ENCODE measurements at places on chromosomes 4 and X. TPM values are rescaled to one million over a fixed set of nuclear protein-coding genes. Genes with fewer than 3 reads are reported as not detected.
A peak's percentile ranks its signal among the peaks of the same experiment; 100 is the strongest.

DNA sequence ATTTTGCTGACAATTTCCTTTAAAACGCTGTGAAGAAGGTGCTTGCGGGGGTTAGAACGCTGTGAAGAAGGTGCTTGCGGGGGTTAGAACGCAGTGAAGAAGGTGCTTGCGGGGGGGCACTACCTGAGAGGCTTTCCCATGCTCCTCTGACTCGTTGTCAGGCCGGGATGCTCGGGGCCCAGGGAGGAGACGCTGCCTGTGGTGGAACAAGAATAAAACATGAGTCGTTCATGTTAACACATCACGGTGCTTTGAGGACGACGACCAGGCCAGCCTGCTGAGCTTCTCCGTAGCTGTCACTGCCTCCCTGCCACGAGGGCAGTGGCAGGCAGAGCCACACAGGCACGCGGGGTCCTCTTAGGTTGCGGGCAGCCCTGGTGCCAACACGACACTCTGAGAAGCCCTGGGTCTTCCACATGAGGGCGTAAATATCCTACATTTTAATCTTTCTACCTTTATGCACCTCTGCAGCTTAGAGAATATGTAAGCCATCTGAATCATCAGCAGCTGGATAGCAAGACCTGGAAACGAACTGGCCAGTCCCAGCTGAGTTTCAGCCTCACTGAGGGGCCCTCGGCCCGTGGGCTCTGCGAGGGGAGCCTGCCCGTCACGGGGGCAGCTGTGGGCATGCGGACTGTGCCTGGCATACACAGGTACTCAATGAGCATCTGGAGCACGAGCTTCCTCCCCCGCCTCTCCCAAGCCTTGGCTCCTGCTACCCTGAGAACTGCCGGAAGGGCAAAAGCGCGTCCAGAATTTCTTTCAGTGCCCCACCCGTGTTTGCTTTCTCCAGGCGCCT is 47.0 kb downstream of the FGFRL1 start:
- no peaks in the 10 kb centered on the region for H3K4me1 ChIP-seq
- H3K27me3 ChIP-seq: peaks cover 82% of the 10 kb centered on the region
- DNase-seq: no peak
- H3K4me3 ChIP-seq: no peak overlapping the region
- no peaks in the 10 kb centered on the region for H3K36me3 ChIP-seq

- DNase-seq: no peak
- peaks cover 10% of the 10 kb centered on the region for H3K4me1 ChIP-seq
- no peaks in the 10 kb centered on the region for H3K36me3 ChIP-seq
- no peak overlapping the region for H3K4me3 ChIP-seq
- no peaks in the 10 kb centered on the region for H3K27me3 ChIP-seq
- H3K27ac ChIP-seq: no peak overlapping the region
These were observed 188.0 kb upstream of the C1QTNF7 start for GRCh38 chr4:15239866-15240265.

- peaks cover 7% of the 10 kb centered on the region for H3K4me1 ChIP-seq
- H3K36me3 ChIP-seq: no peaks in the 10 kb centered on the region
- peaks cover 2% of the 10 kb centered on the region for H3K27me3 ChIP-seq
These were observed 214.4 kb downstream of the ARAP2 start for GRCh38 chr4:36029951-36030350.

- peaks cover 2% of the 10 kb centered on the region for H3K27me3 ChIP-seq
- no peak overlapping the region for H3K4me3 ChIP-seq
- H3K4me1 ChIP-seq: peaks cover 4% of the 10 kb centered on the region
- H3K36me3 ChIP-seq: no peaks in the 10 kb centered on the region
- no peak overlapping the region for H3K27ac ChIP-seq
- DNase-seq: no peak
These were observed 130.9 kb upstream of the GABRG1 start for GRCh38 chr4:46254788-46255187.

DNA sequence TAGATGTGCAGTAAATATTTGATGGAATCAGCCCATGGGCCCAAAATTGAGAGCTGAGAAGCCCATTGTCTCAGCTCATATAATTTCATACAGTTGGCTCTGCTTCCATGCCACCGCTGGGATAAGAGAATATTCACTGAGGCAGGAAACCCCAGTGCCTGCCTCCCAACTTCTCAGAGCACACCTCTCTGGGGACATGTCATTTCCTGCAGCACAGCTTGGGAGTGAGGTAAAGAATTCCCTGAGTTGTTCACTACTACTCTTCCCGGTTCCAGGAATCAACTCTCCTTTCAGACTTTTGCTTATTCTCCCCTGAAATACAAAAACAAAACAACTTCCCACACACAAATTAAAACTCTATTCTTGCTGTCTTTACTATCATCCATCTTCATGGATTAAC is 389.3 kb downstream of the MAPK10 start:
- no peak overlapping the region for H3K27ac ChIP-seq
- peaks cover 6% of the 10 kb centered on the region for H3K4me1 ChIP-seq
- H3K36me3 ChIP-seq: peaks cover 4% of the 10 kb centered on the region
- H3K4me3 ChIP-seq: no peak overlapping the region
- no peak for DNase-seq
- no peaks in the 10 kb centered on the region for H3K27me3 ChIP-seq

DNA sequence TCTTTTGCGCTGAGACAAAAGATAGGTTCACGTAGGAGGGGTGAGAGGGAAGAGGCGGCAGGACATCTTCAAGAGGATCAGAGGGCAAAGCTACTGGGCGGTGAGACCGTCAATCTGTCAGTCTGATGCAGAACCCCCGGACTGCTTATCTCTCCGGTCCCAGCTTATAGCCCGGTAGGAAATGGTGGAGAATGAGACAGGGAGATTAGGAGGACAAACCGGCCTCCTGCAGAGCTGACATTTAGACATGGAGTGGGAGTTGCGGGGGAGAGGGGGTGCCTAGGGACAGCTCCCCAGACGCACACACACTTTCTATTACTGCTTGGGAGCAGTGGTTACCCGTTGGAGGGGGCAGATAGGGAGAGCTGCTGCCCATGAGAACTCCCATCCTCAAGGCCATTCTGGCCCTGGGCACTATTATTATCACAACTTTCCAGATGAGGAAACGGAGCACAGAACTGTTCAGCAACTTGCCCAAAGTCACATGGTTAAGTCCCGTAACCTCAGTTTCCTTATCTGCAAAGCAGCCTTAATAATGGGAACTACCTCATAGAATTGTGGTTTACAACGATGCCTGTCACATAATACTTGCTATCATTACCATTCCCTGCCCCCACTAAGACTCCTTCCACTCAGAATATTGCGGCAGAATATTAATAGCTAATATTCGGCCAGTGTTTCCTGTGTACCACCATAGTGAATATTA is 1.1 kb upstream of the HDAC6 start:
- H3K4me1 ChIP-seq: peaks cover 10% of the 10 kb centered on the region
- DNase-seq: no peak
- peak overlapping the region; percentile 93 for H3K4me3 ChIP-seq
- H3K27me3 ChIP-seq: no peaks in the 10 kb centered on the region
- H3K27ac ChIP-seq: peak overlapping the region; percentile 99

DNA sequence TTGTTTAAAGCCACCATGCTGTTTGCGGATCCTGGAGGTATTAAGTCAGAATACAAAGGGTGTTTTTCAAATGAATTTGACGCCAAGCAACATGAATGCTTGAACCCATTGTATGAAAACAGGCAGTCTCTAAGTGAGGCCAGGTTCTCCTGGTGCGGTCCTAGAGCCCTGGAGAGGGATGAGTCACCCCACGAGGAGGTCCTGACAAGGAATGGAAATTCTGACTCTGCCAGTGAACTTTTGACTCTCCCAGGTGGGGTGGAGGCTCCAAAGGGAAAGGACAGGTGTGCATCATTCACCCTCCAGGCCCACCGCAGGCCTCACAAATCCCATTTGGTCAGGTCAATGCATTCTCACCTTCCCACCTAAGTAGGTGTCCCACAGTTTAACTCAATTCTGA is 1.5 kb downstream of the TRIM2 start:
- peaks cover 41% of the 10 kb centered on the region for H3K4me1 ChIP-seq
- peaks cover 2% of the 10 kb centered on the region for H3K36me3 ChIP-seq
- no peak overlapping the region for H3K27ac ChIP-seq
- DNase-seq: no peak

The SLC9A7 gene
- 14.1 TPM for total RNA-seq

The GPC3 gene
- total RNA-seq: 859 TPM
